ENCODE measurements at places on chromosomes 5 and 9.
A peak's percentile ranks its signal among the peaks of the same experiment; 100 is the strongest.

DNA sequence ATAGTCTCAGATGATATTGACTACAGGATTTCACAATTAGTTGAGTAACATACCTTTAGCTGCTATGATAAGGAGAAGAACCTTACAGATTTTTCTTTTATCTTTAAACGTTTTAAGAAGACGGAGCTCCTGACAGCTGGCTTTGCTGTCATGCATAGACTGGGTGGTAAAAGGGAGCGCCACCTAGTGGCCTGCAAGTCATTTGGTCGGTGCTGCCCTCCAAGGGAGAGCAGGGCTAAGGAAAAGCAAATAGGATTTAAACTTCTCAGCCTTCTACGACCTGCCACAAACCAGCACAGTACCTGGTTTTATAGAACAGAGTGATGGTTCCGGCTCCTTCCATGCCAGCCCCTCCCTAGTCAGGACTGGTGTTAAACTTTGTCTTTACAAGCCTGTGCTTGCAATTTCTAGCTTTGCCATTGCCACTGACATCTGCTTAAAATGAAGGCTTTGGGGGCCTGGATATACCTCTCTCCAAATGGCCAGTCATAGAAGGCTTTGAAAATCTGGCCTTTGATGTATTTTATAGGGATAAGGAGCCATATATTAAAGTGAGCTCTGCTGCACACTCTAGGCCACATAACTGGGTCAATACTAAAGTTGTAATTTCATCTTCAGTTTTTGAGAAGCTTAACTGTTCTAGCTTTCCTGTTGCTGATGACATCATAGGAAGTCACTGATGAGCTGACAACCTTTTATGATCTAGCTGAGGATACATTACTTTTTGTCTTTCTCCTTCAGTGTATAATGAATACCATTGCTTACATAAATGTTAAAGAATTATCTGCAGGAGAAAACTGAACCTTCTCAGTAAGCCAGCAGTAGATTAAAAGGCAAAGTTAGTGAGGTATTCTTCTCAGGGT lies 31.1 kb upstream of the ADAMTSL1 start:
- DNase-seq, result peak; percentile 79

- no peak for DNase-seq
Measured at GRCh38 chr9:133957328-133957727, 34.8 kb downstream of the VAV2 start.

DNA sequence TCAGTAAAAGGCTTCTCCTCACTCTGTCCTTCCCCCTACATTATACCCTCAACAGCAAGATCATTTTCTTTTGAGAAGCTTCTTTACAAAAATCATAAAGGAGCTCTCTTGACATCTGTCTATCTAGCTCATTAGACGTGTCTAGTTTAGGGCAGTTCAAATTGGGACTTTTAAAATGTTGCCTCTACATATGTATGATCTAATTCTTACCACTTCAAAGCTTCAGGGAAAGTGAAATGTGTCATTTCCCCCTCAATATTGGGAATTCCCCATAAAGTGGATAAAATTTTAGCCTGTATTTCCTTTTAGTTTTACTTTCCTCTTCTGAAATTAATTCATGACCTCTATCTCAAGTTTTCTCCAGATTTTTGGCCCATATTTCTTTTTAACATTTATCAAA lies 323.7 kb downstream of the ARRDC3 start:
- DNase-seq, result no peak

DNA sequence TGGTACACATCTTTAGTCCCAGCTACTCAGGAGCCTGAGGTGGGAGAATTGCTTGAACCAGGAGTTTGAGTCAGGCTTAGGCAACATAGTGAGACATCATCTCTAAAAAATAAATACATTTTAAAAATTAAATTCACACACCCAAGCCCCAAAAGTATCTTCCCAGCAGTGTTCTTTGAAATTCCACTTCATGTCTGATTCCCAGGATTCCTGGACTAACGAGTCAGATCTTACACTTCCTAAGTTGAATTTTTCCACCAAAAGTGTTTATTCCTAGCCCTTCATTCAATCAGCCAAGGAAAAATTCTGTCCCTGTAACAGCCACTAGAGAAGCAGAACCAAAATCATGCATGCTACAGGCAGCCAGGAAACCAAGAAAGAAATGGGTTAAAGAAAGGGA lies 970.9 kb downstream of the EFNA5 start:
- no peak for DNase-seq

Data from EH (cell line).